CD4-positive, alpha-beta T cell treated with Interleukin-17A for 1 hour (primary cell): ENCODE measurements at places on chromosomes 2 and 18.

GRCh38 chr2:233928594-233929351 is 11.6 kb downstream of the TRPM8 start:
- peak; percentile 7 for DNase-seq

- no peak for DNase-seq
Observed at GRCh38 chr18:51425475-51425874, 228.0 kb upstream of the MEX3C start.

DNA sequence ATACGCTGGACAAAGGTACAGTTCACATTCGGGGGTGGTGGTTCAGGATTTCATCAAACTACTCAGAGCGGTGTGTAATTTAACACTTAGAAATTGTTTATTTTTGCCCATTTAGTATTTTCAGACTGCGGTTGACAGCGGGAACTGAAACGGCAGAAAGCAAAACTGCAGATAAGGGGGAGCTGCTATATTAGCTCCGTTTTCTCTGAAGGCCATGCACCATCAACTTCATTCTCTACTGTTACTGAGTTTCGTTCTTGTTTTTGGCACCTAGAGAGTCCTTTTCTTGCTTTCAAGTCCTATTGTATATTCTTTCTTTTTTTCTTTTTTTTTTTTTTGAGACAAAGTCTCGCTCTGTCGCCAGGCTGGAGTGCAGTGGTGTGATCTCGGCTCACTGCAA is 121.5 kb upstream of the SP3 start:
- no peak for DNase-seq

GRCh38 chr2:100778637-100779450 is 41.1 kb upstream of the NPAS2 start:
- no peak for DNase-seq

DNA sequence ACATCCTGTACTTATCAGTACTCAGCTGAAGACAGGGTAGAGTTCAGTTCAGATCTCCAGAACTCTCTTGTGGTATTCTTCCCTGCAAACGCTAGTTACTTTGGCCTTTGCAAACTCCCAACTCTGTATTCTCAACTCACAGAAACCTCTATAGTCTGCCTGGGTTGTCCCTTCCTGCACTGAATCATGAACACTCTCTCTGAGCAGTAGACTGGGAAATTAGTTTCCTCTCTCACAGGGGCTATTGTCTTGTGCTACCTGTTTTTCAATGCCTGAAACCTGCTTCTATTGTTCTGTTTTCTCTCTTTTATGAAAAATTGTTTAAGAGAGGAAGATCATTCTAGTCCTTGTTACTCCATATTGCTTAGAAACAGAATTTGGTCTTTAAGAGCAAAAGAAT is 134.7 kb downstream of the VIT start:
- no peak for DNase-seq

DNA sequence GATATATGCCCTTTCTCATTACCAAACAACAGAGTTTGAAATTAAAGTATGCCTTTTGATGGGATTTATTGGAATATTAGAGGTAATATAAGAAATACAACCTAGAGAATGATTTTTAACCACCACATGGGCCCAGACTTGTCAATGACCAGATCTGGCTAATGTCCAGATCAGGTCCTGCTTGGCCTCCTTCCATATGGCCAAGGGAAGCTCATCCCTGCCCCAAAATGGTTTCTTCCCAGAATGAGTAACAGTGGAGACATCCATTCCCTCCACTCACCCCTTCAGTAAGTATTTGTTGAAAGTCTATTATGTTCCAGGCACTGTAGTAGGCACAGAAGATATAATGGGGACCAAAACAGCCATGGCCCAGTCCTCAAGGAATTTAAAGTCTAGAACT is 54.9 kb downstream of the ANTXR1 start:
- DNase-seq = no peak

- no peak for DNase-seq
Observed at GRCh38 chr2:155382776-155383175, 684.3 kb downstream of the KCNJ3 start.

- no peak for DNase-seq
Observed at GRCh38 chr2:11925295-11926066, 179.0 kb downstream of the LPIN1 start.

GRCh38 chr2:64328415-64328722 is 125.6 kb upstream of the LGALSL start:
- no peak for DNase-seq

GRCh38 chr2:233439191-233439590 is 84.9 kb downstream of the DGKD start:
- DNase-seq = no peak

DNA sequence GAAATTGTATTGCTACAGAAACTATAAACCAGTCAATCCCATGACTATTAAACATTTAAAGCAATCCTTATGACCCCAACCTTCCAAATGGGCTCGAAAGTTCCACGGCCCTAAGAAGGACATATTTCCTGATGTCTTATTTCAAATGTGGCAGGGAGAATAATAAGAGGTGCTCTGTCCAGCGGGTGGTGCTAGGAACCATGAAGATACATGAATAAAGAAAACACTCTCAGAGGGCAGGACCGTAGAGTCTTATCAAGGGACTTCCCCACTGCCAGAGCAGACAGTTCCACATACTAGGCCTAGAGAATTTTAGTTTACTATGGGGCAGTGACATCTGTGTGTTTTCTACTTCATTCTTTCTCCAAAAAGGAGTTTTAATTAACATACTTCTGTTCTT is 187.1 kb upstream of the PIK3C3 start:
- no peak for DNase-seq

DNA sequence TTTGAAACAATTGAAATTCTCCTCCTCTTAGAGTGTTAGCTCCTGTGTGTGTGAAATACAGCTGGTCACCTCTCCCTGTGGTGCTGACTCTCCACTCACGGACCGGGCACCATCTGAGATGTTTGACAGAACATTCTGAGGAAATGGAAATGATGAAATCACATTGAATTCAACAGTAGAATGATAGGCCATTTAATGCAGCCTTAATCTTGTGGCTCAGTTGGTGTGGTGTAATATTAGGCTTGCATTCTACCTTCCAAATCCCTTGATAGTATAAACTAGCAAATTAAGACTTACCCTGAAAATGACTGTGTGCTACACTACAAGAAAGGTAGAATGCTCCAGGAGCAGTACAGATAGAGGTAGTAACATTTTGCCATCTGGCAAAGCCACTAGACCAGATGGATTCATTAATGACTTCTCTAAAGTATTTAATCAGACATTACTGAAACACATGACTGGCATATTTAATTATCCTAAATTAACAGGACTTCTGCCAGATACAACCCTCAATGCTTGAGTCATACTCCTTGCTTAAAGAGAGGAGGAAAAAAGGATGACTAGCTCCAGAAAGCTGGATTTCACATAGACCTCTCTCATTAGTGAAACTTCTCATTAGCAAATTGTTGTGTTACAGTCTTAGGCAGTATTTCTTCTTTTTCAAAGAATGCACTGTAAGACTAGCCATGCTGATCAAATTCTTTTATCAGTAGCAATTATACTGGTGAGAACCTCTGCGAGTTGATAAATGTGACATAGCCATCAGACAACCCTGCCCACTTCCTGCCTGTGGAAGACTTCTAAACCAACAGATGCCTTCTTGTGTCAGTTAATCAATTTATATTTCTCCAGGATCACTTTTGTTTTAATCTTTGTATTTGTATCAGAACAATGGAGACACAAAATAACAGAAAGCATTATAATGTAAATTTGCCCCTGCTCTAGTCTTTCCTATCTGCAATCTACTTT is 80.6 kb downstream of the EML6 start:
- no peak for DNase-seq

GRCh38 chr2:207337234-207338219 is 171.8 kb upstream of the KLF7 start:
- DNase-seq = peak; percentile 50

- DNase-seq = no peak
Observed at GRCh38 chr2:112153501-112153900, 15.3 kb downstream of the FBLN7 start.
